Cardiac septum (tissue), 1 donor: ENCODE measurements at places on chromosomes 2 and 18. TPM values are rescaled to one million over a fixed set of nuclear protein-coding genes. Genes with fewer than 3 reads are reported as not detected.

The DNAH7 gene
- 0.32 TPM for total RNA-seq

The SLC38A11 gene
- 0.51 TPM for total RNA-seq

GRCh38 chr2:27956888-27957287 lies 66.4 kb downstream of the BABAM2 start:
- no peak for DNase-seq

DNA sequence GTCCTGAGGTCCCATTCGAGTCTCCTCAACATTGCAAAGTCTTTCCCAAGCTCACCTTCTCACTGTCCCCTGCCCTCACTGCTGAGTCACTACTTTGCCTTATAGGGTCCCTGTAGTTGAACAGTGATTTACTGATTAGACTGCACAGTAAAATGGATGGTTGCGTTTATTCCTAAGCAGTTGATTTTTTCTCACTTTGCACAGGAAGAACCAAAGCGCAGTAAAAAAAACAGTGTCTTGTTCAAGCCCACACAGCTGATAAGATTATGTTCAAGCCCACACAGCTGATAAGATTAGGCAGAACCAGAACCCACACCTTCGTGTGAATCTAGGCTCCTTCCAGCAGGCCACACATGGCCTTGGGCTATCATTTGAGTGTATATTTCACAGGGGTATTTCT lies 215.3 kb upstream of the COPS8 start:
- DNase-seq, result no peak

The FKBP7 gene
- total RNA-seq, result 6.5 TPM

DNA sequence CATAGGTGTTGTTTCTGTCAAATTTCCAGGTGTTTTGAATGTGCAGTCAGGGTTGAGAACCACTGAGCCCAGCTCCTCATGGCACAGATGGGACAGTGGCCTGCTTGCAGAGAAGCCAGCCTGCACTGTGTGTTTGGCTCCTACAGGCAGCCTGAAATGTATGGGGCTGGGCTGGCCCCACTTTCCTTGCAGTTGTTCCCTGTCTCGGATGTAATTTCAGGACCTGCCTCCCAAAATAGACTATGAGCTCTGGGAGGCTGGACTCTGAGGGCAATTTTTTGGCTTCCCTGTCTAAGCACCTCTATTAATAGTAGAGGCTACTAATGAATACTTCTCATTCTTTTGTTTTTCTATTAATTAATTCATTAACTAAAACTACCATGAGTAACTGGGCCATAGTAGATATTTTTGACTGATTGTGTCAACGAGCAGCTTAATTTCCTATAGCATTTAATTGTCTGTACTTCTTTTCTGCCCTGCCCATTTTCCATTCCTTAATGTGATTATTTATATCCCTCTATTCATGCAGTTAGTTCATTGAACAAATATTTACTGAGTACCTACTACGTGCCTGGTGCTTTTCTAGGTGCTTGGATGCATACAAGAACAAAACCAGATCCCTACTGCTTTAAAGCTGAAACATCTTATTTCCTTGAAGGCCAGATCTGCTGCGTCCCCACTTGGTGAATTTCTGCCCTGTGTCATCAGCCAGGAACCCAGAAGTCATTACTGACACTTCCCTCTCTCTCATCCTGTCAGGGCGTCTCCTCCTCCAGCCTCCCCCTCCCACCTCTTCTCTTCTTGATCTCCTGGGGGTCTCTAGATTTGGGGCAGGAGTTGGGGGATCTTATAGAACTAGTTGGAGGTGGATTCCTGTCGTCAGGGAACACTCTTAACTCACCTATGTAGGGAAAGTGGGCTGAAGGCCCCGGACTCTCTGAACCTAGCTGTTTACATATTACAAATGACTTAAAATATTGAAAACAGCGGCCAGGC lies 16.3 kb downstream of the DYSF start:
- peak; percentile 78 for DNase-seq

The OR6B2 gene
- total RNA-seq, result not detected

- no peak for DNase-seq
Measured at GRCh38 chr2:186780701-186781316, 68.2 kb downstream of the ZSWIM2 start.

The C2orf15 gene
- not detected for total RNA-seq

GRCh38 chr18:34598120-34598635 lies 111.9 kb upstream of the DTNA start:
- no peak for DNase-seq

DNA sequence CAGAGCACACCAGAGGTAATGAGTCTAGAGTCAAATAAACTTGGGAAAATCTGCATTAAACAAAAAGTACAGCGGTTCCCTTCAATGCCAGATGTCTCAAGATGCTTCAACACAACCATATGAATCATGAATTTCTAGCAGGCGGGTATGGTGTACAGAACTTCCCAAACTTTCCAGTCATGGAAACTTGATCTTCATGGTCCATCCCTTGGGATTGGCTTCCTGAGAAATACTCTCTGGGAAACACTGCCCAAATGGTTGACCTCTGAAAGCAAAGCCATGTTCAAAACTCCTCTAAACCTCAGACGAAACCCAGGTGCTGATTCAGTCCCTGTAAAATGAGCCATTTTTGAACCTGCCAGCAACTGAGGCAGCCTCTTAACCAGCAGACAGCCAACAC lies 16.4 kb upstream of the TMEM247 start:
- DNase-seq, result no peak

DNA sequence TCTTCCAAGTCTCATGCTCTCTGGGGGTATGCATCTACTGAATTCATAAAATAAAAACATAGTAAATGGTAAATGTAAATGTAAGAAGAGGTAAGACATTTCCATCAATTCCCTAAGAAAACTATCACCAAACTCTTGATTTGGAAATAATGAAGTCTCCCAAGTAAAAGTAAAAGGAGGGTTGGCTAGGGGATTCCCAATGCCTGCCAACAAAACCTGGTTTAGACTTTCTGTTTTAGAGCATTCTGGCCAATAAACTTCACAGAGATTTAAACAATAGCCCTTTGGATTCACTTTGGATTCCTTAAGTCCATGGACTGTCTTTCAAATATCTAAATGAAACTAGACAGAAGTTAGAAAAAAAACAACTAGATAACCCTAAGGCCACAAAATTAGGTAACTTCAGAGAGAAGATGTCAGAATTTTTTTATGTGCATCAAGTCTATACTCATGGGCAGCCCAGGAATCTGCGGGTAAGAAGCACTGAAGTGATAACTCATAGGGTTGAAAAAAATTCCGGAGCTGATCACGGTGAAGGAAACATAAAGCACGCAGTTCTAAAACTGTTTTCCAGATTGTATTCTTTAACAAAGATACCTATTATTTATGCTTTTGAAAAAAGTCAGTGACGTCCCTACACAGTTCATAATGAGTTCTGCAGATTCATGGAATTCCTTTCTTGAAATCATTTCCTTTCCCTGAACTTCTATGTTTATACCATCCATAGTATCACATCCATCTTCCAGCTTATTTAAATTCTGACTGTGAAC lies 263.6 kb downstream of the AFF3 start:
- no peak for DNase-seq

DNA sequence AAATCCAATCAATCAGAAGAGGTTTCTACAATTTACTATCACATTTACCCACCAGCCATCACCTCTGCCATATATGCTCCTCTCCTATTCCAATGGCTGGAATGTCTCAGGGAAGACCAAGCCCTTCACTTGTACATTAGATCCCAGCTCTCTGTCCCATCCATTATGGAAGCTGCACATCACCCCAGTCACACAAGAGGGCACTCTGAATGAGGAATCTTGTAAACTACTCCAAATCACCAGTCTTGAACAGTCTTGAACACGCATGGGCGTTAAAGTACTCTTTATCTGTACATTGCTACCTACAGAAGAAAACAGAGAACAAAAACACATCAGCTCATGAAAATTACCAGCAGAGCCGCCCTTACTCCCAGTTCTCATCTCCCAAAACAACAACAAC lies 38.7 kb downstream of the ZC3H8 start:
- no peak for DNase-seq

GRCh38 chr18:47928466-47928865 lies 2.0 kb downstream of the SMAD2 start:
- DNase-seq, result no peak

GRCh38 chr2:96241227-96241626 lies 24.6 kb downstream of the TMEM127 start:
- DNase-seq, result no peak

DNA sequence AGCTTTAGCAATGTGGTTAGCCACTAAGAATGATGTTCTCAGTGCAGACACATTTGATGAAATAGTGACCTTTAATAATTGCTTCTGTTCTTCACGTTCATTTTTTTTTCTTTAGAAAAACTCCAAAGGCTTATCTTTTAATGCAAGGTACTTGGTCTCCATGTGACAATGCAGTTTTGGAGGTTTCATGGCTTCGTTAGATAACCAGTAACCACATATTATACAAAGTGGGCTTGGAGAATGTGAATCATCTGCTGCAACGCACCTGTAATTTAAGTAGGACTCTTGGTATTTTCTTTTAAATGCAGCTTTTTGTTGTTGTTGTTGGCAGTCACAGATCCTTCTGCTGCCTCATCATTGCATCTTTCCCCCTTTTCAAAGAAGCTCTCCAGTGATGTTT lies 1606.3 kb downstream of the SUCLG1 start:
- DNase-seq, result no peak

- peak; percentile 27 for DNase-seq
Measured at GRCh38 chr2:238564286-238564920, 137.7 kb downstream of the ASB1 start.

The GPR35 gene
- total RNA-seq, result 1.5 TPM

The UPP2 gene
- not detected for total RNA-seq

- peak; percentile 89 for DNase-seq
Measured at GRCh38 chr2:17518212-17519154, at the start of gene RAD51AP2. TSS of gene RAD51AP2 (minus strand) at chr2:17518440. CDS start at chr2:17518415, 25 bp downstream.

GRCh38 chr2:239147376-239147775 lies 253.4 kb downstream of the HDAC4 start:
- DNase-seq, result peak; percentile 41

DNA sequence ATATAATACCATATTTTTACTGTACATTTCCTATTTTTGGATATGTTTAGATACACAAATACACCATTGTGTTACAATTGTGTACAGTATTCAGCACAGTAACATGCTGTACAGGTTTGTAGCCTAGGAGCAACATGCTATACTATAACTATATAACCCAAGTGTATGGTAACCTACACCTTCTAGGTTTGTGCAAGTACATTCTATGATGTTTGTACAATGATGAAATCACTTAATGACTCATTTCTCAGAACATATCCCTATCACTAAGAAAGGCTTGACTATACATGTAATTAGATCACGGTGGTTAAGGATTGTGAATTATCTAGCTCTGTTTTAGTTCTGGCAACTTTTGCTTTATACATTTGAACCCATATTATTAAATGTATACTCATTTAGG lies 31.3 kb downstream of the NPHP1 start:
- no peak for DNase-seq

GRCh38 chr2:217955881-217956493 lies 46.8 kb downstream of the TNS1 start:
- DNase-seq, result no peak

The SLC8A1 gene
- total RNA-seq, result 906 TPM

The PLCL1 gene
- 82.5 TPM for total RNA-seq

DNA sequence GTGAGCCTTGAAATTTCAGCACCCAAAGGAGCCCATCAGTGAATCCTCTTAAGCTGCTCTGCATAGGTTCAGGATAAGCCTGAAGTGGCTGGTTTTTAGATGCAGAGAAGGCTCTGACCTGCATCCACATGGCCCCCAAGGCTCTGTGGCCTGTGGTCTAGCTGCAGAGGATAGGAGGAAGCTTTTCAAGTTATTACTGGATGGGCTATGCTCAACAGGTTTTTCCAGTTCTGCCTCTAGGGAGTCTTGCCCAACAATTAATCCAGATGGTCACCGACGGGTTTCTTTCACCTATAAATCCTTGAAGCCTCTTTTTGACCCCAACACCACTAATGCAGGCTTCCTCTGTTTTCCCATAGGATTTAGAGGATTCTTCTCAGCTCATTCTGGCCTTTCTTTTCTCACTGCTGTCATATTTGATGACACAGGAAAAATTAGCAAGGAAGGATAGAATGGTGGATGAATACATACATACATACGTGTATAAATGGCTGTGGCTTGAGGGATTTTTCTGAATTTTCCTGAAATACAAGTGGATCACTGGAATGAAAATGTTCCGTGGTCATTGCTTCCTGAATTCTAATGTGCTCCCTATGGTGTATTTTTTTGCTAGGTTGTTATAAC lies 52.2 kb upstream of the BCL2L11 start:
- no peak for DNase-seq

DNA sequence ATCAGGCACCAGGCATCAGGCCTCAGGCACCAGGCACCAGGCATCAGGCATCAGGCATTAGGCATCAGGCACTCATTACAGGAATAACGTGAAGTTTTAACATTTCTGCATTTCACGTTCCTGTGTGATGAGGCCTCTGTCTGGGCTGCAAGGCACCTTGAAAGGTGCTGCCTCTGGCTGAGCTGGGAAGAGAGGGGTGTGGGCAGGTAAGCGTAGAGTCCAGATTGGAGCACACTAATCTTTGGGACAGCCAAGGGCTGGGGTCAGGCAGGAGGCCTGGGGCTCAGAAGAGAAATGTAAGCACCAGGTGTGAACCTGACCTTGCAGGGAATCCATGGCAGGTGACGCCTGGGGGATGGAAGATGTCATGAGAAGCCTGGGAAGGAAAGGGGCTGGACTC lies 25.3 kb upstream of the SNTG2 start:
- DNase-seq, result no peak

DNA sequence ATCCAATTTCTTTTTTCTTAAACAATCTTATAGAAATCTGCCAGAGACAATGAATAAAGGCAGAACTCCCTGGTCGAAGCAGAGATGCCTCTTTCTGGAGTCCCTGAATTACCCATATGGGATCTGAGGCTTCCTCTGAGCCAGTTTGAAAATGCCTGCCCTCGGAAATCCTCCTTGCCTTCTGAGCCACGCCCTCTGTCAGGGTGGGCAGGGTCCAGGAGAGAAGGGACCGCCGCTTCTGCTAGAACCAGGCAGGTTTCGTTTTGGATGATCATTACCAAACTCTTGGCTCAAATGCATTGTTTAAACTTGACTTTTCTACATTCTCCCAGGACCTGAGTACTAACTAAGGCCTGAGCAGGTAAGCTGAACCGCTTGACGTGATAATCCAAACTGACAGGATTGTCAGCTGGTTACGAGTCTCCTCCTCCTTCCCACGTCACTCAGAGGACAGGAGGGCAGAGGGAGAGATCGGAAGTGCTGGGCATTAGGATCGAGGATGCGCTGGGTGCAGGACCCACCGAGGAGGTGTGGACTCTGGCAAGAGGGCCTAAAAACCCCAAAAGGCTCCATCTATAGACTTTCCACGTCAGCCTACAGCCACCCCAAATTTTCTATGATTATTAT lies 128.4 kb downstream of the KLHL29 start:
- no peak for DNase-seq
